Stimulated activated CD8-positive, alpha-beta memory T cell treated with anti-CD3 and anti-CD28 coated beads, Interleukin-12 subunit alpha, Interleukin-12 subunit beta, amount 100 ng/mL, for 1 hour (primary cell): ENCODE measurements at places on chromosomes 2 and 18.

GRCh38 chr18:53935803-53936202 is 288.7 kb downstream of the MBD2 start:
- DNase-seq = no peak

- DNase-seq = no peak
Observed at GRCh38 chr2:3661149-3661660, 3.2 kb downstream of the ALLC start.

- DNase-seq = no peak
Observed at GRCh38 chr2:112818094-112818902, 18.3 kb downstream of the IL1B start.

GRCh38 chr2:241083091-241083415 is 19.0 kb downstream of the MTERF4 start:
- DNase-seq = no peak

GRCh38 chr2:237201461-237202287 is 116.0 kb downstream of the COPS8 start:
- DNase-seq = no peak

GRCh38 chr2:114659880-114660279 is 217.4 kb downstream of the DPP10 start:
- DNase-seq = no peak
